Activated CD8-positive, alpha-beta T cell treated with anti-CD3 and anti-CD28 coated beads for 36 hours (primary cell): ENCODE measurements at places on chromosomes 1 and 21. TPM values are rescaled to one million over a fixed set of nuclear protein-coding genes. Genes with fewer than 3 reads are reported as not detected.

GRCh38 chr1:219283541-219283940 is 109.9 kb downstream of the LYPLAL1 start:
- no peaks in the 10 kb centered on the region for H3K4me1 ChIP-seq
- no peaks in the 10 kb centered on the region for H3K27me3 ChIP-seq

Gene CCDC27
- not detected for total RNA-seq

Gene MAP3K7CL
- 3.2 TPM for total RNA-seq

GRCh38 chr1:171828794-171829193 is 12.5 kb upstream of the DNM3 start:
- no peaks in the 10 kb centered on the region for H3K4me1 ChIP-seq
- H3K36me3 ChIP-seq: peaks cover 15% of the 10 kb centered on the region
- H3K27ac ChIP-seq: no peak overlapping the region
- no peaks in the 10 kb centered on the region for H3K27me3 ChIP-seq

- no peaks in the 10 kb centered on the region for H3K27me3 ChIP-seq
- DNase-seq: no peak
- no peak overlapping the region for H3K27ac ChIP-seq
- peaks cover 8% of the 10 kb centered on the region for H3K36me3 ChIP-seq
- no peak overlapping the region for H3K4me3 ChIP-seq
These were observed 202.1 kb downstream of the VAV3 start for GRCh38 chr1:107762751-107763390.

Gene CR1L
- total RNA-seq: not detected

Gene REN
- total RNA-seq: not detected

GRCh38 chr1:222048094-222048595 is 306.3 kb upstream of the DUSP10 start:
- H3K4me1 ChIP-seq: peaks cover 21% of the 10 kb centered on the region
- H3K27me3 ChIP-seq: no peaks in the 10 kb centered on the region
- DNase-seq: peak; percentile 52
- peak overlapping the region; percentile 55 for H3K27ac ChIP-seq
- H3K4me3 ChIP-seq: no peak overlapping the region
